GM23248 (cell line): ENCODE measurements at places on chromosomes 12 and 14. TPM values are rescaled to one million over a fixed set of nuclear protein-coding genes. Genes with fewer than 3 reads are reported as not detected.

DNA sequence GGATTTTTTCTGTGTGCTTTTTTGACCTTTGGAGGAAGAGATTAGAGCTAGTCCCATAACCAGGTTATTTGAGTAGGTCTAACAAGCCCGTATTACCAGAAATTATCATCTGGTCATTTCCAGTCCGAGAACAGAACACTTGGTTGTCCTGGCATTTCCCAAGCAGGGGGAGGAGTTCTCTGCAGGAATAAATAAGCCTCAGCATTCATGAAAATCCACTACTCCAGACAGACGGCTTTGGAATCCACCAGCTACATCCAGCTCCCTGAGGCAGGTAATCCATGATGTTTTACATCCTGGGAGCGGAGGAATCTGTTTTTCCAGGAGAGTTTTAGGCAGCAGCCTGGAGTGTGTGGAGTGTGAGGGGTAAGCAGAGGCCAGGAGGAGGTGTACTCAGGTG, at the start of gene SERPINA3:
SERPINA3 (plus strand) TSS at position 218 of the 400 bp plus-strand sequence. CDS start 2,051 bp downstream, outside the sequence.
- no peak within 1 kb of the TSS for H3K4me3 ChIP-seq
- peaks cover 11% of the 10 kb centered on the region for H3K4me1 ChIP-seq
- no peaks in the 10 kb centered on the region for H3K27me3 ChIP-seq
- DNase-seq, result no peak
- no peak within 1 kb of the TSS for H3K27ac ChIP-seq
- no peaks in the 10 kb centered on the region for H3K36me3 ChIP-seq

- H3K4me3 ChIP-seq, result no peak overlapping the region; the same call in 1 of the 2 replicates
- H3K4me1 ChIP-seq, result no peaks in the 10 kb centered on the region
- no peak overlapping the region for H3K27ac ChIP-seq
- no peaks in the 10 kb centered on the region for H3K36me3 ChIP-seq
- peak; percentile 11 for DNase-seq
These were observed 1.5 kb downstream of the PDZRN4 start for GRCh38 chr12:41189395-41190251.

DNA sequence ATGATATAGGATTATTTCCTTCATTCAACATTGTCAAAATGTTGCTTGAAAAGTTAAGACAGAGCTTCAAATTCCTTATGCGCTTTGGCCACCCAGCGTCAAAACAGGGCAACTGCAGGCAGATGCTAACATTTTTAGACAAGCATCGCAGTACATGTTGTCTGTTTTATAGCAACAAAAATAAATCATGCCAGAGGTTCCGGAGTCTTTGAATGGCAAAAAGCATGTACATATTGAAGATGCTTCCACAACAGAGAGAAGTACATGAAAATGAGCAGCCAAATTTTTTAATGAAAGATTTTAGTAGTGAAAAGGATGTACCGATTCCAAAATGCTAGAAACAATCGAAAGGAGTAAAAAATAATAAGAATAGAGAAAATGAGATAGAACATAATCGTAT, 49.8 kb upstream of the USP15 start:
- no peaks in the 10 kb centered on the region for H3K36me3 ChIP-seq
- H3K27me3 ChIP-seq, result no peaks in the 10 kb centered on the region
- DNase-seq, result peak; percentile 69
- H3K27ac ChIP-seq, result no peak overlapping the region
- no peak overlapping the region for H3K4me3 ChIP-seq
- no peaks in the 10 kb centered on the region for H3K4me1 ChIP-seq

- no peak overlapping the region for H3K4me3 ChIP-seq
- no peaks in the 10 kb centered on the region for H3K27me3 ChIP-seq
- DNase-seq, result no peak
- H3K4me1 ChIP-seq, result no peaks in the 10 kb centered on the region
These were observed 74.2 kb downstream of the KLHL28 start for GRCh38 chr14:44887596-44887955.

GRCh38 chr12:107318806-107319532, 225.6 kb upstream of the CRY1 start:
- H3K4me1 ChIP-seq, result peaks cover 12% of the 10 kb centered on the region
- H3K36me3 ChIP-seq, result no peaks in the 10 kb centered on the region
- peak; percentile 67 for DNase-seq

GRCh38 chr12:123982269-123982668, 9.3 kb downstream of the ZNF664 start:
- H3K4me3 ChIP-seq, result no peak overlapping the region
- no peak overlapping the region for H3K27ac ChIP-seq
- no peaks in the 10 kb centered on the region for H3K4me1 ChIP-seq
- DNase-seq, result no peak
- no peaks in the 10 kb centered on the region for H3K27me3 ChIP-seq

- DNase-seq, result peak; percentile 50
- H3K27ac ChIP-seq, result peak overlapping the region; percentile 80
- H3K27me3 ChIP-seq, result no peaks in the 10 kb centered on the region
- H3K4me1 ChIP-seq, result peaks cover 54% of the 10 kb centered on the region
- 0 out of 2 replicates have a peak, but pooled peaks cover 9% of the 10 kb centered on the region for H3K36me3 ChIP-seq
These were observed 239.7 kb upstream of the RGS6 start for GRCh38 chr14:71692496-71692895.

DNA sequence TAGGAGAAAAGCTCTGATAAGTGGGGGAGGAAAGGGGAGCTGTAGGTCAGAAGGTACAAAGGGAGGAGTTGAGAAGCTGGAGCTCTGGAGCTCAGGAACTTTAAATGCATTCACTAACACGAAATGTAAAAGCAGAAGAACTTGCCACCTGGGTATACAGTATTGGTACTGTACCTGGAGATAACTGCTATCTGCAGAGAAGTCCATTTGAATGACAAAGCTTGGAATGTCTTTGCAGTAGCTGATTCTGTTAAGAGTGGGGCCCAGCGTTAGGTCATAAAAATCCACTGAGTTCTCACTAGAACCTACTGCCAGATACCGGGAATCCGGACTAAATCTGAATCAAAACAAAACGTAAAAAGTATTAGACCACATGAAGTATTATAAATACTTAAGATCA, 55.6 kb downstream of the ZC3H14 start:
- peaks cover 14% of the 10 kb centered on the region for H3K4me1 ChIP-seq
- no peak overlapping the region for H3K4me3 ChIP-seq
- no peak overlapping the region for H3K27ac ChIP-seq
- no peak for DNase-seq
- H3K27me3 ChIP-seq, result no peaks in the 10 kb centered on the region

DNA sequence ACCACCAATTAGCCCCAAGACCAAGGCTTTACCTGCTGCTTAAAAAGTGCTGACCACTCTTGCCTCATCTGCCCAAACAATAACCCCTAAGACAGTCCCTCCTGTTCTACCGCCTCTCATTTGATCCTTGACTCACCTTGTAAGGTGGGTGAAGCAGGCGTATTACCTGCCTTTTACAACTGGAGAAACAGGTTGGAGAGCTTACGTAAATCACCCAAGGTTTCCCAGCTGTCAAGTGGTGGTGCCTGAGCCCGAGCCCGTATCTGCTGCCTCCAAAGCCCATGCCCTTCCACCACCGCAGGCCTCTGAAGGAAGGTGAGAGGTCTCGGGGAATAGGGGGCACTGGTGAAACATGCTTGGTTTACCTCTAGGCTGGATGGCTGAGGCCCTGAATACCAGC, 36.6 kb downstream of the MAX start:
- no peak overlapping the region for H3K4me3 ChIP-seq
- no peak for DNase-seq
- H3K27ac ChIP-seq, result no peak overlapping the region
- no peaks in the 10 kb centered on the region for H3K27me3 ChIP-seq
- H3K36me3 ChIP-seq, result peaks cover 14% of the 10 kb centered on the region; the same call in 1 of the 2 replicates
- H3K4me1 ChIP-seq, result no peaks in the 10 kb centered on the region

GRCh38 chr12:105764216-105764835, 374.4 kb downstream of the NUAK1 start:
- H3K4me1 ChIP-seq, result peaks cover 10% of the 10 kb centered on the region; the same call in 1 of the 2 replicates
- DNase-seq, result no peak
- no peak overlapping the region for H3K27ac ChIP-seq

DNA sequence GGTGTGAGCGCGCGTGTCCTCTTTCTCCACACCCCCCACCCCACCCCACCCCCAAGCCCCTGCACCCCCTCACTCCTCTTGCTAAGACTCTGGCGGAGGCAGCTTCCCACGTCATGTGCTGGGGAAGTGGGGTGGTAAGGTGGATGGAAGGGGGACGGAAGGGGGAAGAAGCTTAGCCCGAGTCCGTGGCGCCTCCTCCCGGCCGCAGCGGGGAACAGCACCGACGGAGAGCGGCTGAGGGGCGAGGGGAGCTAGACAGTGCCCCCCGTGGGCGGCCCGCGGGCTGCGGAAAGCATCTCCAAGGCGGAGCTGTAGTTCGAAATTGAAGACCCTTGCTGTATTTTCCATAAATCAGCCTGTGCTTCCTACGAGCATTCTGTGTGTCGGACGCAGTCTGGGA, 588 bp upstream of the GRIN2B start:
- no peaks in the 10 kb centered on the region for H3K4me1 ChIP-seq
- H3K27ac ChIP-seq, result no peak overlapping the region
- DNase-seq, result peak; percentile 2
- H3K36me3 ChIP-seq, result no peaks in the 10 kb centered on the region

DNA sequence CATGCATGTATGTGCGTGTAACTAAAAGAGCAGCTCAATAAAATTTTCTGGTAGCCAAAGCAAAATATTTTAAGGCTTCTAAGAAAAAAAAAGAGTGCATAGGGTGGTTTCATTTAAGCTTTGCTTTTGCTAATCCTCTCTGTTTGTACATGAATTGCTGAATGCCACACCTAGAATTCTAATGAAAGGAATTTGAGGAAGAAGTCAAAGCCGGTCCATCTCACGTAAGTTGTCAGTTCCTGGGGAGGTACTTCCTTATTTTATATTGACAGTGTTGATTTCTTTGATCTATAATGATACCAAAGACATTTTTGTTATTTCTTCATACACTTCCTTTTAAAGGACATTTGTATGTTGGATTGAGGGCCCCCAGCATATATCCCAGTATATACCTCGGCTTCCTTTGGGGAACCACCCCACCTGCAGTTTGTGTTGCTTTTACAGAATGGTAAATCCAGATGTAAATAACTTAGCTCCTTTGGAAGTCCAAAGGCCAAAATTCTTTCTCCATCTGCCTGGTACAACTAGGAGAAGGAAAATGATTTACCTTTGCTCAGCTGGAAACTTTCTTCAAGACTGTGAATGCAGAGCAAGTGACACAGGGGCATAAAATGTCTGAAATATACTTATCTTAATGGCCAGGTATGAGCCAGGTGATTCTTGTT, 420.9 kb upstream of the ATP2B1 start:
- H3K36me3 ChIP-seq, result no peaks in the 10 kb centered on the region
- H3K4me1 ChIP-seq, result peaks cover 3% of the 10 kb centered on the region
- H3K4me3 ChIP-seq, result no peak overlapping the region
- no peak for DNase-seq
- no peak overlapping the region for H3K27ac ChIP-seq

Gene MSI1
- not detected in 2 replicates for total RNA-seq

Gene PRB2
- total RNA-seq, result not detected in 2 replicates

Gene GPR162
- 0.51 and 2.8 TPM in 2 replicates for total RNA-seq

Gene ATN1
- total RNA-seq, result 6.5 and 8.7 TPM in 2 replicates

Gene SIX4
- total RNA-seq, result 9.2 and 12.2 TPM in 2 replicates

Gene DNAJC22
- total RNA-seq, result 1.5 and 2.5 TPM in 2 replicates
